ENCODE measurements at places on chromosomes 6 and 20. TPM values are rescaled to one million over a fixed set of nuclear protein-coding genes. Genes with fewer than 3 reads are reported as not detected.

GRCh38 chr6:3650959-3651697, 100.4 kb downstream of the PXDC1 start:
- no peak for DNase-seq

- DNase-seq: no peak
Measured at GRCh38 chr6:136889271-136890193, 32.6 kb upstream of the SLC35D3 start.

DNA sequence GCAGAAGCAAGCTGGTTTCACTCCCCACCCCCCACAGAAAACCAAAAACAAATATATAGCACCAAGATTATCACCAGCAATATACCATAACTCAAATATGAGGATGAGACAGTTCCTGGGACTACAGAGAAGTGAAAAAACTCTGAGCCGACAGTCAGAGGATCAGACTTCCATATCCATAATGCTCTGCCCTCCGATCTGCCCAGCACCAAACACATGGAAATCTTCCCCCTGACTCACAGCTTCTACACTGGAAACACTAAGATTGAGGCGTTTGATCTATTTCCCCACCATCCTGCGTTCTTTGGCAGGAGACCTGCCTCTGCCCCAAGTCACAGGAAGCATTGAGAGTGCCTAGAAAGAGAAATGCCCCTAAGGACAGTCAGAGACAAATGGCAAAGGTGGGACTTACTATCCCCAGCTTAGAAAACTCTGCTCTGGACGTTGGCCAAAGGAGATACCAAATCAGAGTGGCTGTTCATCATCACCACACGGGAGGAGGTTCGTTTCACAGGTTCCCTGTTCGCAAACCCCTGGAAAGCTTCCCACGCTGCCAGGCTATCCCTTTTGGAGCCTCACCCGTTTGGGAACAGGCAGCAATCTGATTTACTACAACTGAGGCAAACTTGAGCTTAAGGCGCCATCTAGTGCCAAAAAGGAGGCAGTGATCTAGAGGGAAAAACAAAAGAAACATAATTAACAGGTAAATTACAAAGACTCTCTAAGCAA, 48.7 kb upstream of the SRSF6 start:
- DNase-seq: peak; percentile 61

GRCh38 chr20:52614051-52614863, 357.9 kb upstream of the TSHZ2 start:
- DNase-seq: no peak

DNA sequence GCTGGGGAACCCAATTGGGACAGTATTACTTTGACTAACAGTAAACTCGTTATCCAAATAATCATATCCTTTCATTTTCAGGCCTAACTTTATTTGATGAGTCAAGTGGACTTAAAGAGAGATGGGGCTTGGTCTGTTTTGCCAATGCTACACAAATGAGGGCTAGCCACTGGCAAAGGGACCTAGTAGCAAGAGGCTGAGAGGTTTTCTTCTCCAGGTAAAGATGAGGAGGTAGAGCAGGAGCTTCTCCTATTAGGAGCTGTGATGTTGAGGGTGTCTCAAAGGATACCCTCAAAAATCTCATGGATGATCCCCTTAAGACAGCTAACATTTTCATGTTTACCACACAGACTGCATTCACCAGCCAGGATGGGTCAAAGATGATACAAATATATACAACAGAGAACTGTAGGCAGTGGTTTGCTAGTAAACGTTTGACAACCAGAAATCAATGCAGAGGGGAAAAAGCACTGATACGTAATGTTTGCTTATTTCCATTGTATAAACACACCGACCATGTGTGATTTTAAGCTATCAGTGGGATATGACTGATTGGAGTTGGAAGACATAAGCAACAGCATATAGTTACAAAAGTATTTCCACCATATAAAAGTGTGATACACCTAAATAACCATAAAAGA, 153.3 kb downstream of the IBTK start:
- DNase-seq: no peak

DNA sequence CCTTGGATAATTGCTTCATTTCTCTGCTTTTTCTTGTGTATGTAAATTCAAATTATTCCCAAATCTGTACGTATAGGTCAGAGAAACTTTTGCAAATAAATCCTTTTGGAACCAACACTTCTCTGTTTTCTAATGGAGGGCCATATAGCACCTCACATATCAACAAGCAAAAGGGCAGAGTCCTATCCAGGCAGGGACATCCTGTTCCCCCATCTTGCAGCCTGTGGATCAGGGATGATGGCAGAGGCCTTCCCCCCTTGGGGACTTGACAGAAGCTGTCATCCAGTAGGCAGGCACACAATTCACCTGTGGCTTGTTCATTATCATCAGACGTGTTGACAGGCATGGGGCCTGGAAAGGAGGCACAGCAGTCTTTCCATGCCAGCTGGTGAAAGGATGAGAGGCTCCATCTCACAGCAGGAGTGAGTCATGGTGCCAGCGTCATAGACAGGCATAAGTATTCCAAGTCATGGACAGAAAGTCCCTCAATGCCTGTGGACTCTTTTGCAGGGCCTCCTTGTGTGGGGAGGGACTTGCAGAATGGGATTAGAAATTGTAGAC, 31.8 kb upstream of the PLEKHG1 start:
- DNase-seq: no peak

DNA sequence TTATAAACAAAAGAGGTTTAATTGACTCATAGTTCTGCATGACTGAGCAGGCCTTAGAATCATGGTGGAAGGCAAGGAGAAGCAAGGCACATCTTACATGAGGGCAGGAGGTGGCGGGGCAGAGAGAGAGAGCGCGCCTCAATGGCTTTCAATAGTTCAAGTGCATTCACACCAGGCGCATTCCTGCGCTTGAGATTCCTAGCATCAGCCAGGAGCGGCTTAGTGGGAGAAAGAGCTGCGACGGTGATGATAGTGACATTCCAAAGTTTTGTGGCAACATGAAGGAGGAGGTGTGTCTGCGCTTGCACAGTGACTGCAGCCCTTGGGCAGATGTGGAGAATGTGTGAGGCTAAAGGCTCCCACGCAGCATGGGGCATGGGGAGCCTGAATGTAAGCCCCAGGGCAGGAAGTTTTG, 25.0 kb upstream of the EMILIN3 start:
- no peak for DNase-seq

DNA sequence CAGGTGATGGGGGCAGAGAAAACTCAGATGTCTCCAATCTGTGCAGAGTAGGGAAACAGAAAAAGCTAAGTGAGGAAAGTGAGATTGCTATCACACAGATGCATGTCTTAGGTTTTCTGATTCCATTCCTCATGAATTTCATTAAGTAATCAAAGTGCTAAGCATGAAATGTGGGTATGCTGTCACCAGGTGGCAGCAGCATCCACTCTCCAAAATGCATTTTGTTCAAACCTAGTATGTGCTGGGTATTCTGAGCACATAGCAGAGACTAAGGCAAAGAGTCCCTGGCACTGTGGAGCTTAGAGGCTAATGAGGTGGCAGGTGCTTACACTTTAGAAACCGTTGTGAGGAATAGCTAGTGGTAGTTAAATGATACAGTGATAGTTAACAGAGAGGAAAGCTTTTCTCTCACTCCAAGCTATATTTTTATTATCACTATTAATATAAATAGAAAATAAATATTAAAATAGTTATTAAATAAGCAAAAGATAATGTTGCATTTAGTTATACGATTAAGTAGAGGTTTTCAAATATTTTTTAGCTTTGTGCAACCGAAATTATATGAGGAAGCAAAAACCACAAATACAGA, 179.5 kb downstream of the CDH26 start:
- peak; percentile 42 for DNase-seq

- DNase-seq: no peak
Measured at GRCh38 chr20:25225642-25226432, 22.0 kb upstream of the PYGB start.

RSPO3 gene
- not detected for total RNA-seq

ARHGAP40 gene
- total RNA-seq: 0.72 TPM

MOG gene
- total RNA-seq: 1.2 TPM

SIRPD gene
- not detected for total RNA-seq
